ENCODE measurements at places on chromosomes 1 and 21.

- no peak for DNase-seq
Measured at GRCh38 chr1:215648957-215649356, 81.9 kb downstream of the KCTD3 start.

DNA sequence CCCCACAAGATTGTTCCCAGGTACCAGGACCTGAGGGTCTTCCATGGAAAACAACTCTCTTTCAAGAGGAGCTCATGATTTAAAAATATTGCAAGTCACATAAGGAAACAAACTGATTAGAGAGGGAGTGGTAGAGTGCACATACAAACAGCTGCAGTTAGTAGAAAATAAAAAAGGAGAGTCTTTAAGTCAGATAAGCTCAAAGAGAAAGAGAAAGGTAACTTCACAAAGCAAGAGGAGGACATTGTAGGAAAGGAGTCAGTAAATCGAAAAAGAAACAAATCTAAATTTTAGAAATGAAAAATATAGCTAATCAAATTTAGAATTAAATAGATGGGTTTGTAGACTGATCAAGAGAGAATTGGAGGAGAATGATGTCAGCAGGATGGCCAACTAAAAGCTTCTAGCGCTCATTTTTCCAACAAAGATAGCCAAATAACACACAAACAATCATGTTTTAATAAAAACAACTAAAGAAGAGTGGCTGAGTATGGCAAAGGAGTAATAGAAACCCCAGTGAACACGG, 86.1 kb upstream of the CD53 start:
- DNase-seq = peak; percentile 18

GRCh38 chr1:82598337-82598736, 797.6 kb downstream of the ADGRL2 start:
- DNase-seq = no peak

- DNase-seq = no peak
Measured at GRCh38 chr1:188986745-188987417, 1490.8 kb downstream of the BRINP3 start.

DNA sequence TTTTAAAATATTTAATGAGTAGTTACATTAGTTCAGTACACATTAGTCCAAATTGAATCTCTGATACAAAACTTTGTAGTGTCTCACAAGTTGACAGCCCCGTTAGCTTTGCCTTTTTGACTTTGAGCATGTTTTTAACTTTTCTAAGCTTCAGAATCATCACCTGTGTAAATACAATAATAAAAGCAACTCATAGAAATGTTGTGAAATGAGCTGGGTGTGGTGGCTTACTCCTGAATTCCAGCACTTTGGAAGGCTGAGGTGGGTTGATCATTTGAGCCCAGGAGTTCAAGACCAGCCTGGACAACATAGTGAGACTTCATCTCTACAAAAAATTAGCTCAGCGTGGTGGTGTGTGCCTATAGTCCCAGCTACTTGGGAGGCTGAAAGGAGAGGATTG, 11.1 kb downstream of the RRP15 start:
- no peak for DNase-seq

DNA sequence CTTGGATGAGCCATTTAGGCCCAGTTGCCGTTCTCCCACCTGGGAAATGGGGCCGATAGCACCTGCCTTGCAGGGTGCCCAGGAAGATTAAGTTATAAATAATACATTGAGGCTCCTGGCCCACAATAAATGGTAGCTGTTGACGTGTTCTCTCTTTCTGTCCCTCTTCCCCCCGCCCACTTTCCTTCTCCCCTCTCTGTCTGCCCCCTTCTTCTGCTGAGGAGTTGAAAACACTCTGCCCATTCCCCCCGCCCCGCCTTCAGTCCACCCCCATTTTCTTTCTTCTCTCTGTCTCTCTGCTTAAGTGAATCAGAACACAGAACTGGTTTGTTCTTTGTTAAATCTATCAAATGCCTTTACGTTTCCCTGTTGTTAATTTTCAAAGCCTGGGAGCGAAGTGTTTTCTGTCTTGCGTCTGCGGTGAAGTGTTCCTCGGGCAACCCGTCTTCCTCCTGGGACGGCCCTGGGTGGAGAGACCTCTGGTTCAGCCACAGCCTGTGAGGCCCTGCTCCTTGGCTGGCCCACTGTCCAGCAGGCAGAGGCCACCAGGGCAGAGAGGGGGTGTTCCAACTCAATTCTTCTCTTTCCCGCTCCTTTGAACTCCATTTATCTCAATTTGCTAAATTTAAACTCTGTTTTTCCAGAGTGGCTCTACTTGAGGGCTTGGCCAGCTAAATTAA, 29.3 kb upstream of the SELENON start:
- DNase-seq = no peak

DNA sequence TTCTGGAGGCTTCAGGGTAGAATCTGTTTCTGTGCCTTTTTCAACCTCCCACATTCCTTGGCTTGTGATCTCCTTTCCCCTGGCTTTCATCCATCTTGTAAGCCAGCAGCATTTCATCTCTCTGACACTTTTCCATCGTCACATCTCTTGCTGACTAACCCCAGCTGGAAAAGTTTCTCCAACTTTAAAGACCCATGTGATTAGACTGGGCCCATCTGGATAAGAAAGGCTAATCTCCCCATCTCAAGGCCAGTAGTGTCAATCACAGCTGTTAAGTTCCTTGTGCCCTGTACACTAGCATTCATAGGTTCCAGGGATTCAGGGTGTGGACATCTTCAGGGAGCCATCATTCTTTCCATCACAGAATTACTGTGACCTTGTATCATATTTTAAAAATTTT, 452.1 kb downstream of the TTLL7 start:
- DNase-seq = no peak

GRCh38 chr1:171431994-171432393, 53.3 kb upstream of the PRRC2C start:
- DNase-seq = no peak

DNA sequence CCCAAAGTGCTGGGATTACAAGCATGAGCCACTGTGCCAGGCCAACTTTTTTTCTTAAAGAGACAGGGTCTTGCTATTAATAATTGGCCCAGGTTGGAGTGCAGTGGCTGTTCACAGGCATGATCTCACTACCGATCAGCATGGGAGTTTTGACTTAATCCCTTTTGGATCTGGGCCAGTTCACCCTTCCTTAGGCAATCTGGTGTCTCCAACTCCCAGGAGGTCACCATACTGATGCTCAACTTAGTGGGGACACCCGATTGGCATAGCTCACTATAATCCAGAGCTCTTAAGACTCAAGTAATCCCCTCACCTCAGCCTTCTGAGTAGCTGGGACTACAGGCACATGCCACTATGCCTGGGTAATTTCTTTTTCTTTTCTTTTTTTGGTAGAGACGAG, 64.2 kb upstream of the SCYL3 start:
- no peak for DNase-seq

GRCh38 chr1:223001653-223002634, 141.1 kb downstream of the TLR5 start:
- no peak for DNase-seq

- DNase-seq = no peak
Measured at GRCh38 chr1:193411215-193411614, 224.8 kb upstream of the B3GALT2 start.

DNA sequence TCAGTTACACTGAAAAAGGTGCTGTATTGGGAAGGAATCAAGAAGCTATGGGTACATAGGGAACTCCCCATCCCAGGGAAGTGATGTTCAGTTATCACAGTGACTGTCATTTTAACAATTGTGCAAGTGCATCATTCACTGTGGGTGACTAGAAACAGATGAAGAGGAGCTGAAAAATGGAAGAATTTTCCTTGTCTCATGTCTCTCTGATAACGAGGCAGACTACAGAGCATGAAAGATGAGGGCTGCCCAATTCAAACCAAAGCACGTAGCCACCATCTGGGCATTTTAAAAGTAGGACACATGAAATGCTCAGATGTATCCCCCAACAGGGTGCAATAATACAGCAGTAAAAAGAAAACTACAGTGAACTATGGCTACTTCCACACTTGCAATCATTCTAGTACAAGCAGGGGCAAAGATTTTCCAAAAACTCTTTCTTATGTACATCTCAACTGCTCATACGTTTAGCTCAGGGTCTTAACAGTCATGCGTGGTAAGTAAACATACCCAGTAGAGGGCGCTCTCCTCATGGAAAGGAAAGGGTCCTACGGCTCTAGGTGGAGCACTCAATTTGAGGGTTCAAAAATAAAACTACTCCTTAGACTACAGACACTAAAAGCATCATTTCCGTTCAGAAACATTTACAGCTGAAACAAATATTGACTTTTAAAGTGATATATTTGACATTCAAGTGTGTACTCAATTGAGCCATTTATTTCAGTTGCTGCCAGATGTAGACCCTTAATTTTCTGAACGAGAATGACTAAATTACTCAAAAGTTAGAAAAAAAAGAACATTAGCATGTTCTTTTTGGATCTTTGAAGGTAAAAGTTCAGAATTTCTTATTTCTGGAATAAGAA, 143.2 kb downstream of the KCTD3 start:
- peak; percentile 21 for DNase-seq

GRCh38 chr1:223260712-223261111, 103.3 kb downstream of the SUSD4 start:
- DNase-seq = no peak

DNA sequence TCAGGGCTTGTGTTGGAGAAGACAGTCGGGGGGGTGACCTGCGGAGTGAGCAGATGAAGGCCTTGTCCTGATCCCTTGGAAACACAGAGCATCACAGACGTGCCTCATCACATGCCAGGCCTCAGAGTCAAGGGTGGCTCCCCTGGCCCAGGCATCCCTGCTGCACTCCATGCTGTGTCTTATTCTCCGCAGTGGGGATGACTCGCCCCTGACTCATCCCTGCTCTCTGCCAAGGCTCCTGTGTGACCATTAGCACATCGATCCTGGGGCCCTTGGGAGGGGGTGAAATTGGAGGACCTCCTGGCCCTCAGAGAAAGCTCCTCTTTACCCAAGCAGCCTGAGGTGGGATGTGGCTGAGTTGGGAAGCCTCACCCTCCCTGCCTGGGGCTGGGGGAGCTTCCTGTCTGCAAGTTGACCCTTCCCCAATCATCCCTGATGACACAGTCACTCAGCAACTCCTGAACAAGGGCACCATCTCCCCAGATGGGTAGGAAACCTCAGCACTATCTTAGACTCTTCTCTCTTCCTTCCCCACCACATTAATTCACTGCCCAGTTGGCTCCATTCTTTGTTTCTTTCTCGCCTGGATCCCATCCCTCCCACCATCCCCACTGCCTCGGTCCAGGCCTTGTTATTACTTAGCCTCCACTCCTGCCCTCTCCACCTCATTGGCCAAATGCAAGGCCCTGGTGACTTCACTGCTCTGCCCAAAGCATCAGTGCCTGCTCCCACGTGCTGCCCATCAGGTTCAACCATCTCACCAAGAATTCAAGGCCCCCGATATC, 74.6 kb downstream of the CAMK2N1 start:
- no peak for DNase-seq
